Neural progenitor cell (in vitro differentiated cells): ENCODE measurements at places on chromosomes 1 and 21. TPM values are rescaled to one million over a fixed set of nuclear protein-coding genes. Genes with fewer than 3 reads are reported as not detected.

DNA sequence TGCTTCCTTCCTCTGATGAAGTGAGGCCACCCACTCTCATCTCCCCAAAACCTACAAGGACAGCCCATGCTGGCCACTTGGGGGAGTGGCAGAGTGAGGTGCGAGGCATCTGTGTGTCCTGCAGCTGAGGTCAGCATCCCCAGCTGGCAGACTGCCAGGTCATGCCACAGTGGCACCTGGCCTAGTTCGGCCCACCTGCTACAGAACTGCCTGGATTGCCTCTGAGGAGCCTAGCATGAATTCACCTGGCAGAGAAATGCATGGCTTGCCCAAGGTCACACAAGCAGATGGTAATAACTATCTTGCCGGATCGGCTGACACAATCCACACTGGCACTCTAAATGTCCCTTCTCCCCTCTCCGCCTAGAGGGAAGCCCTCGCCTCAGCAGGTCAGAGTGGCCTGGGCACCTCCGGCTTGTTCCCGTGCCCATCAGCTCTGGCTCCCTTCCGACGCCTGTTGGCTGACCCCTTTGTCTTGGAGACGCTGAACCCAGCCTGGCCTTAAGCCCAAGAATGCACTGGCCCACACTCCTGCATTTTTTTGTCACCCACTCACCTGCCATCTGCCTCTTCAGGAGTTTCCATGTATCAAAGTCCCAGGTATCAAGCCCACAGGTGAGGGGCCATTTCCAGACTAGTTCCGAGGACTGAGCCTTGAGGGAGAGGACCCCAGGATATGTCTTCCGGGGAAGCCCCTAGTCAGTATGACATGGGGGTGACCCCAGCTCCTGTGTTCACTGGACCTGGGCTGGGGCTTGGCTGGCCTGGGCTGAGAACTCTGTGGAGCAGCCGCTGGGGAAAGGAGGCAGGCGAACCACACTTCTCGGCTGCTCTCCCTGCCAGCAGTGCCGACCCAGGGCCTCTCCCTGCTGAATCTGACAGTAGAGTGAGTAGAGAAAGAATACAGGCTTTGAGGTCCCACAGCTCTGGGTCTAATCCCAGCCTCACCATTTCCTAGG is 21.7 kb downstream of the ECE1 start:
- no peak for DNase-seq

DNA sequence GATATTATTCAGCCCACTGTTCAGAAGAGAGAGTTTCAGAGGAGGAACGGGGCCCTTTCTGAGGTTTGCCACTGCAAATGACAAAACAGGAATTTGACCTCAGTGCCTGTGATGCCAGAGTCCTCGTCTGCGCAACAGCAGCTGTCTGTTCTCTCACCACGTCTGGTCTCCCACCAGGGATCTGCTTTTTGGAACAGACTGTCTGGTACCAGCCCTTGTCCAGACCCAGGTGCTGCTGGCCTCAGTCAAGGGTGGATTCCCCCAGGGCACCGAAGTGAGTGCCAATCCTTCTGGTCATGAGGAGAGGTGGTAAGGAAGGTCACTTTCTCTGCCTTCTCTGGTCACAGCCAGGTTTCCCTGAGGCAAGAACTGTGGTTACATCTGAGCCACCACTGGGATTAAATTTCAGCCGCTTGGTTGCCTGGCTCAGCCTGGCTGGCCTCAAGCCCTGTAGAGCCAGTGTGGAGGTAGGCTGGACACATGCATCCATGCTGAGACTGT is 2.3 kb upstream of the BCAN start:
- no peak for DNase-seq

The CLIC6 gene
- total RNA-seq: 0.12 and 0.15 TPM in 2 replicates

The GMEB1 gene
- total RNA-seq: 12.1 and 16.1 TPM in 2 replicates

DNA sequence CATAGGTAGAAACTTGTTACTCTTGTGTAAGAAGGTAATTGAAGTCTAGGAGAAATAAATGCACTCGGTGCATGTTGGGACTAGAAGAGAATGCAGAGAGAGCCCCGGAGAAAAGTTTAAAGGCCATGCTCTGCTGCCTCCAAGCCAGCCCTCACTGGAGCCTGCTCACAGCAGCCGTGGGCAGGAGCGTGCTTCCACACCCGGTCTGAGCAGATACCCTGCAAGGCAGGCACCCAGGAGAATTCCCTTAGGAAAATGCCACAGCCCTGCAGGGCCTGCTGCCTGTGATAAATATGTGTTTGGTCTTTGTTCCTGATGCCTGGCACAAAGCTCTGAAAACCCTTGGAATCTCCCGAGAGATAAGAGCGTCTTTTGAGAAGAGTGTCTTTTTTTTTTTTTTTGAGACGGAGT is 22.8 kb downstream of the C2CD2 start:
- no peak for DNase-seq

The S1PR1 gene
- total RNA-seq: 7.4 and 8.7 TPM in 2 replicates

DNA sequence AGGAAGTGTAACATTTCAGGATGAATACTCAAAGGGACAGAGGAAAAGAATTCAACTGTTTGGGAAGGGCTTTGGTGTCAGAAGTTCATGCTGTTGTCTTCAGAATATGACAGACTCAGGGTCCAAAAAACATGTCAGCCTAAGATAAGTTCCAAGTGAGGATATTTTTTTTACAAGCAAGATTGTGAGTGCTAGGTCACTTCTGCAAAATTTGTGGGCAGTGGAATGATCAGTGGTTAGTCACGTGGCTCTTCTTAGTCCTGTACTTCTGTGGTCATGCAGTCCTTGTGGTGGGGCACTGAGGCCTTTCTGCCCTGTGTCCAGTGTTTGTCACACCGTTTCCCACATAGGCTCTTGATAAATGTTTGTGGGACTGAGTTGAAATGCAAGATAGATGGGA is 5.2 kb downstream of the RGL1 start:
- DNase-seq: no peak

The CD1E gene
- total RNA-seq: not detected in 2 replicates

The FUCA1 gene
- 10.2 and 12.6 TPM in 2 replicates for total RNA-seq

GRCh38 chr1:117215733-117216462 is 5.2 kb upstream of the VTCN1 start:
- no peak for DNase-seq

- no peak for DNase-seq
Observed at GRCh38 chr1:85196358-85196757, 4.5 kb downstream of the SYDE2 start.

DNA sequence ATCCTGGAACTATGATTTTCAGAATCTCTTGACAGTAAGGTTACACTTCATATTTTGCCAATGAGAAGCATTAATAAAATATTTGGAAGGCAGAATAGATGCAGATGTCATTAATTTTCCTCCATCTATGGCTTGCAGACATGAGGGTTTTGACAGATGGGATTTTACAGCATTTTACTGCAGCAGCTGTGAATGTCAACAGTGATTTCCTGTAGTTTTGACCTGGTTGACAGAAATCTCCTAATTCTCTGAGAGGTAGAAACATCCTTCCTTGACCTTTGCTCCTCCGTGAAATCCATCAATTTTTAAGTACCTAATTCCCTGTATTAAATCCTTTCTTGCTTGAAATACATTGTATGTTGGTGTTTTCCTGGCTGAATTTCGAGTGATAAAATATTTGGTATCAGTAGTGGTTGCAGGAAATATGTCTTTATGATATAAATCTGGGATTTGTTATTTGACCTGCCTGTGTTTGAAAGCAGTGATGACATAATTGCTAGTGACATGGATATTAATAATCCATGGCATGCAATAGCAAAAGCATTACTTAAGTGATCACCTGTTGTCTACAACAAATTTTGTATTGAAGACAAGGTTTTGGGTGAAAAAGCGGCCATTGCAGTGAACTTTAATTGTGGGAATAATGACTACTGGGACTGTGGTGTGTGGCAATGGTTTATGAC is 73.9 kb downstream of the HLX start:
- no peak for DNase-seq

GRCh38 chr1:205441716-205442050 is 14.2 kb downstream of the BLACAT1 start:
- no peak for DNase-seq

GRCh38 chr21:37496972-37497371 is 130.4 kb downstream of the DYRK1A start:
- DNase-seq: no peak

DNA sequence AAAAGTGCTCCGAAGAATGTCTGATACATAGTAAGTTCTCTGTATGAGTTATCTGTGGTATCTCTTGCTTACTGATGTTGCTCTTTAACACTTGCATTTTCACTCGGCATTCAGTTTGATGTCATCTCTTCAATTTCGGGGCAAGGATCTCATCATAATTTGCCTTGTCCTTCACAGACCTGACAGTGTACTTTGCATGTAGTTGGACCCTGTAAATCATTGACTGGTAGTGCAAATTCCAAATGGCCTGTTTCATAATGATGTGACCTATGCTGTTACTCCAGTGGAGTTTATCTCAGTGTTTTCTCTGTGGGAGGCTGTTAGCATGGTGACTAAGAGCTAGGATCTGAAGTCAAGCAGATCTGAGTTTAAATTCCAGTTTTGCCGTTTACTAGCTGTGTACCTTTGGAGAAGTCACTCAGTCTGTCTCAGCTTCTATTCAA is 34.2 kb upstream of the ABCD3 start:
- no peak for DNase-seq

The KLHDC7A gene
- total RNA-seq: 0.53 TPM in 1 of 2 replicates, not detected in the other

DNA sequence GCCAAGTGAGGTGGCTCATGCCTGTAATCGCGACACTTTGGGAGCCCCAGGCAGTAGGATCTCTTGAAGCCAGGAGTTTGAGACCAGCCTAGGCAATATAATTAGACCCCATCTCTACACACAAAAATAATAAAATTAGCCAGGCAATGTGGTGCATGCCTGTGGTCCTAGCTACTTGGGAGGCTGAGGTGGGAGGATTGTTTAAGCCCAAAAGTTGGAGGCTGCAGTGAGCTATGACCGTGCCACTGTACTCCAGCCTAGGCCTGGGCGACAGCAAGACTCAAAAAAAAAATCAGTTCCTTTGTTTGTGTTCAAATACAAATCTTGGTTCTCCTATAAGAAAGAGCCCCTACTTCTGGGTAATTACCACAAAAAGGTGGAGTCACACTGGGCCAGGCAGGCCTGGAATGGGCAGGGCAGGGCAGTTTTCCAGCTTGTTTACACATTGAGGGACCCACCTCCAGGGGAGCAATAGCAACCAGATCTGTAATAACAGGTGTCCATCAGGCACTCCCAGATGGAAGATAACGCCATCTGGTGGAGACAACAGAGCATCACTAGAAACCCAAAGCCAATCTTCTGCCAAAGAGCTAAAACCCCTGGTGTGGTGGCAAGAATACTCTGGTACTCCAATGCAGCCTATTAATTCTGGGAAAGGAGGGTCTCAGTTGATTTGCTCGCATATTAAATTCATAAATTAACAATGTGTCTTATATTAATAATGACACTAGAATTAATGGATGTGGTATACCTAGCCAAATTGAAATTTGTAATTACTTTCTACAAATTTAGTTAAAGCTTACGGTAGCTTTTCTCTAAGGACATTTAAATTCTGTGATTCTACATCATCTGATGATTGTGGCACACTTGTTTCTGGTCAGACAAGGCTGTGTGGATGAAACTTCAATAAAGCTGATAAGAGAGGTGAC is 13.2 kb downstream of the PPP1R15B start:
- DNase-seq: peak; percentile 89

- DNase-seq: no peak
Observed at GRCh38 chr21:15363921-15364320, 299.1 kb upstream of the NRIP1 start.

DNA sequence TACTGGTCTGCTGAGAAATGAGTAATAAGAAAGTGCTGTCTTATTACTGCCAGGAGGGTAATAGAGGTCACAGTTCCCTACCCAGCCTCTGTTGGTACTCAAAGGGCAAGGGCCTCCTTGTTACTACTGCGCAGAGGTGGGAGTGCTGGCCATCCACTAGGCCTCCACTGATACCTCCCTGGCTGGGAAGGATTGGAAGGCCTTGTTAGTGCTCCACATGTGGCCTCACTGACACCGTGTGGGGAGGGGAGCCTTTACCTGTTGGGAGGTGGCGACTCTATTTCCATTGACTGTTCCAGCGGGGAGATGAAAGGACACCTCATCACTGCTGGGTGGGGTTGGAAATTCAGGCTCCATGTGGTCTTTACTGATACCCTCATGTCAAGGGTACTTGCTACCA is 57.8 kb upstream of the USP24 start:
- DNase-seq: no peak
